ENCODE measurements at places on chromosomes 16 and 17. TPM values are rescaled to one million over a fixed set of nuclear protein-coding genes. Genes with fewer than 3 reads are reported as not detected.

Gene GAST
- not detected for total RNA-seq

Gene EVPLL
- not detected for total RNA-seq

Gene QPRT
- total RNA-seq: 123 TPM

Gene ZNF385C
- total RNA-seq: not detected

Gene TBC1D3K
- total RNA-seq: not detected

Gene SRCIN1
- not detected for total RNA-seq

Gene UMOD
- total RNA-seq: not detected

Gene CCL4L2
- not detected for total RNA-seq

Gene RNF43
- total RNA-seq: not detected

Gene CD300H
- not detected for total RNA-seq

Gene CXCL16
- 0.64 TPM for total RNA-seq

Gene ORC6
- 9.9 TPM for total RNA-seq

Gene TP53TG3C
- total RNA-seq: not detected

Gene USP43
- total RNA-seq: not detected

Gene KRT37
- total RNA-seq: not detected

Gene ZG16
- total RNA-seq: not detected

Gene KRTAP9-4
- not detected for total RNA-seq

Gene FA2H
- total RNA-seq: not detected

Gene NTN3
- 0.64 TPM for total RNA-seq
